Stimulated activated CD4-positive, alpha-beta T cell treated with anti-CD3 and anti-CD28 coated beads, Interleukin-1b, Interleukin-23, amount 100 ng/mL, for 4 hours (primary cell): ENCODE measurements at places on chromosomes 6 and 20.

GRCh38 chr20:50788045-50788991 lies 6.5 kb upstream of the BCAS4 start:
- DNase-seq: no peak

DNA sequence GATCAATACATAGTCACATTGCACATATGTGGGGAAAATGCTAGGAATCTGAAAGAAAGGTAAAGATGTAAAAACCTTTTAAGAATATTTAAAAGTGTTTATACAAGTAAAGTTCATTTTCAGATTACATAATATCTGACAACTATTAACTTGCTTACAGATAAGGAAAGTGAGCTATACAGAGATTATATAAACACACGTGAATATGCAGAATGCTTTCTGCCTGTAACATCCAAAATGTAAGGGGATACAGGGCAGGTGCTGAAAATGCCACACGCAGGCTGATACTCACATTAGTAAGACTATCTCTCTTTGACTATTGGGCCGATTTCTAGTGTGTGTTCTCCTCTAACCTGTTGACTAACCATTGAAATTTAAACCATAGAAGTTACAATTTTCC lies 17.9 kb upstream of the MAP7 start:
- DNase-seq: no peak

DNA sequence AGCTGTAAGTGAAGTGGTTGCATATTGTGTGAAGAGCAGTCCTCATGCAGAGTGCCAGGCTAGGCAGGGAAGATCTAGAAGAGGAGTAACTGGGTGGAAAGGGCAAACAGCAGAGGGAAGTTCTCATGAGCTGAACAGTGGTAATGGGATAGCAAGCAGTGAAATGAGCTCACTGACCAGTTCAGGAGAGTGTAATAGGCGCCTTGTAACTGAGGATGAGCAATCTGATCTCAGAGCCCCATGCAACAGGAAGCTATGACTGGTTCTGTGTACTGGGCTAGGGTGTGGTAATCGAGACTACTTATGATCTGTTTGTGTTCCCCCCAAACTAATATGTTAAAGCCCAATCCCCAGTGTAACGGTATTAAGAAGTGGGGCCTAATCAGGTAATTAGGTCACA lies 98.6 kb downstream of the RFX6 start:
- DNase-seq: no peak

- no peak for DNase-seq
Measured at GRCh38 chr6:57134954-57135353, 37.2 kb upstream of the BAG2 start.

DNA sequence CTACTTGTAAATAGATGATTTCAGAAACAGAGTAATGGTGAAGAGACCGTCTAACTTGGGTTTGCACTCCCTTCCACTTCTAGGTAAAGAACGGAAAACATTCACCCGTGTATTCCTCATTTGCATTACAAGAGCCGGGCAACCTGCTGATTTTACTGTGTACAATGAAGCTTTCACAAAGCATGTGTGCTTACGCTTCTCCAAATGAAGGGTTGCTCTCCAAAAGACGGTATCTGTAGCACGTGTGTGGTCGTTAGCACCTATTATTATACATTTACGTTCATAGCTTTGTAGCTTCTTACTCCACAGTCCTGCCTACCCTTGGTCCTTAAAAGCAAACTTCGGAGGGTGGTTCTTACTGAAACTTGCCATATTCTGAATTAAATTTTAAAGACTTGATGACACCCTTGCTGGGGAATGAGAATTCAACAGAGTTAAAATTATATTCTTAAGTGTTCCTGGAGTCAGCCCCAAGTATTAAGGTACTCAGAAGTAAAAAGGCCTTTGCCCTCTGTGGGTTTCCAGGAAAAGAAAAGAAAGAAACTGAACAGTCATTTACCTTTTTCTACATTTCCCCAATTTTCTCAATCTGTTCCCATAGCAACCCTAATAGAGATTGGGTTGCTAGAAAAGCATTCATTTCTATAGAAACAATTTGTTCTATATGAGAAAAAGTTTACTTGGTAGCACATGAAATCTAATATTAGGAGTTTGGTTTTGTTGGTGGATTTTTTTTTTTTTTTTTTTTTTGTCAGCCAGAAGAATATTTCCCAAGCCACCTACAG lies 61.9 kb upstream of the KCNG1 start:
- no peak for DNase-seq

- DNase-seq: no peak
Measured at GRCh38 chr20:56572172-56572571, 39.1 kb downstream of the FAM209B start.

DNA sequence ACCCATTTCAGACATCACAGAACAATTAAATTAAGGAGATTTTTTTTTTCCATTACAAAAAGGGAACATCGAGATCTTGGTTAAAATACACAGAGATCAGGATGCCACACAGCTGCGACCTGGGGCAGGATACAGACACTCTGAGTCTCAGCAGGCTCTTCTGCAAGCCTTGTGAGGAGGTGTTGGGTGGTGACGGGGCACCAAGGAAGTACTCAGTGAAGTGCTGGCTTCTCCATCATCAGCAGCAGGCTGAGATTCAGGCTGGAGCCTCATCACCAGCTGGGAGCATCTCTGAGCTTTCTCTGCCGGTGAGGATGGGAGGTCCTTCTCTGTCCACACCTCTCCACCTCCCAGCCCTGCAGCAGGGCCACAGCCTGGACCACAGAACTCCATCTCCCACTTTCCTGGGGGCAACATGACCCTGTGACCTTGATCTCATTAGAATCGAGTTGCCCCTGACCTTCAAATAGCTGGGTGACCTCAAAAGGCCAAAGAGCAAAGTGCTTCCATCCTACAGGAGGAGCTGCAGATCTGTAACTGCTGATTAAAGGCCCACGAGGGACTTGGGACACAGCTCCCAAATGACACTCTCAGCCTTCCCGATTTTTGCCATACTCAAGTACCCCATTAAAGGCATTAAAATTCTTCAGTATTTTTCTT lies 16.0 kb downstream of the PMEPA1 start:
- DNase-seq: no peak

GRCh38 chr6:87200469-87201175 lies 45.3 kb downstream of the ZNF292 start:
- no peak for DNase-seq

GRCh38 chr6:16670183-16670582 lies 91.1 kb downstream of the ATXN1 start:
- no peak for DNase-seq

DNA sequence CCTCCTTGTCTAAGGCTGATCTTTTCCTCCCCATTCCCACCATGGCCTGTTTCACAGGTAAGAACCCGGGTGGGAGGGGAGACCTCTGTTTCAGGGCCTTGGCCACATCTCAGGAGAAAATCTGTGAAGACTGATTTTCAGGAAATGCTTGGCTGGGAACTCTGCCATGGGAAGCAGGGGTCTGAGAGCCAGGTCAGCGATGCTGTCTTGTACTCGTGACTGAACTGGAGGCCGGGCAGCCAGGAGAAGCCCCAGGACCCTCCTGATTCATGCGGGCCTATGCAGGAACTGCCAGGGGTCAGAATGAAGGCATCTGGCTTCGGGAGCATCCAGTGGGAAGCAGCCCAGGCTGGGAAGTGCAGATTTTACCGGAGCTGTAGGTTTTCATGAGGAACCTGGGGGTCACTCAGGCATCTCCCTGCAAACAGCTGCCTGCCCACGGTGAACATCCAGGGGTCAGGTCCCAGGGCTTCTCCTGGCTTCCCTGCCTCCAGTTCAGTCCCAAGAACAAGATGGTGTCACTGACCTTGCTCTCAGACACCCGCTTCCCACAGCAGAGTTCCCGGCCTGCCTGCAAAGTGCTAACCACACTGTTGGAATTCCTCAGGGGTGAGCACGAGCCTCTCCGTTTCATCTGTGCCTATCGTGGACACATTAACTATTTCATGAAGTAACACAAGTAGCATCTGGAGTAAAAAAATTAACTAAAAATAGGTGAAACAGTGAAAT lies 90.2 kb upstream of the SULF2 start:
- no peak for DNase-seq

DNA sequence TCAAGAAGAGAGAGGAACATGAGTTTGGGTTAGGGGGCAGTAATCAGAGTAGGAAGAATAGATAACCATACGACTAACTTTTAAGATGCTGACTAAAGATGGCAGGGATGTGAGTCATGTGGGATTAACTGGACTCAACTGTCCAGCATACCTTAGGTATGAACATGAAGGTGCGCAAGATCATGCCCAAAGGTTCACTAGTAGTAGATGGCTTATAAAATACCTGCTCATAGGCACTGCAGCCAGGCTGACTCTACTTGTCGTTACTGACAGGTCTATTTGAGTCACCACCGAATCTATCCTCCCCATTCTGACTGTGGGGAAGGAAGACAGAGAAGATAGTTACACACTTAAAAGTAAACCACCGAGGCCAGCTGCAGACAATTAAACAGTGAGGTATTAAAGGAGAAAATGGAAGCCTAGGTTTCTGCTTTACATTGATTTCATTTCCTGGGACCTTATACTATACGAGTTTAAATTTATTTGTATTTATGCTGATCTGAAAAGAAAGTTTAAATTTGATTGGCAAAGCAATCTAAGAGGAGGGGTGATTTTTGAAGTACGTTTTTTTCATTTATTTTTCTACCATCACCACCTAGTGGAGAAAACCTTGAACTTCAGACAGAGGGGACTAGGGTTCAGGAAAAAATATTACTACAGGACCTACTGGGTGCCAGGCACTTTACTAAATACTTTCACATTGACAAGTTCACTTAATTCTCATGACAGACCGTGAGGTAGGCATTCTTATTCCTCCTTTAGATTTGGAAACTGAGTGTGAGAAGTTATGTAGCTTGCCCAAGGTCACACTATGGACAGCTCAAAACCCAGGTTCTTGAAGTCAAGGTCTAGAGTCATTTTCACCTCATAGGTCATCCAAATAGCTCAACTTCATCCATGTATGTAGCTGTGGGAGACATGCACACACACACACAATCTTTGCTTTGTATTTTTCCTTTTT lies 4.0 kb upstream of the WRNIP1 start:
- no peak for DNase-seq

GRCh38 chr6:16676376-16676775 lies 84.9 kb downstream of the ATXN1 start:
- DNase-seq: no peak

DNA sequence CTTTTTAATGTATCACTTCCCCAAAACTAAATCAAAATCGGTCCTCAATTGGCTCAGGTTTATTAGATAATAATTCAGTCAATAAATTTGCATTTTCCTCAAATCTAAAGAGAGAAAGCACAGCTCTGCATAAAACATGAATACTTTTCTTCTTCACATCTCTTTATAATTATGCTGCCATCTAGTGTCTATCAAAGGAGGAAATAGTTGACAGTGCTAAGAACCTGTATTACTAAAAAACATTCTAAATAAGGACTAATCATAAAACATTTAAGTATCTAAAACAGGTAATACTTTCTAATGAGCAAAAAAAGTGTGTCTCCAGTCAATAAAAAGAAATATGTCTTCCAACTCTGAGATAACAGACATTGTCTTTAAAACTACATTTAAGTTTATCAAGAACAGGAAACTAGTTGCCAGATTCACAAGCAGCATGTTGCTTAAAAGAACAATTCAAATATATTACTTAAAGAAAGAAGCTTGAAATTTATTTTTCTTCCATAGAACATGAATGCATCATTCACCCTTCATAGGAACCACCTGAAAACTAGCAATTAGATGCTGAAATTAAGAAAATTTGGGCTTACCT lies 56.5 kb upstream of the DST start:
- DNase-seq: no peak

DNA sequence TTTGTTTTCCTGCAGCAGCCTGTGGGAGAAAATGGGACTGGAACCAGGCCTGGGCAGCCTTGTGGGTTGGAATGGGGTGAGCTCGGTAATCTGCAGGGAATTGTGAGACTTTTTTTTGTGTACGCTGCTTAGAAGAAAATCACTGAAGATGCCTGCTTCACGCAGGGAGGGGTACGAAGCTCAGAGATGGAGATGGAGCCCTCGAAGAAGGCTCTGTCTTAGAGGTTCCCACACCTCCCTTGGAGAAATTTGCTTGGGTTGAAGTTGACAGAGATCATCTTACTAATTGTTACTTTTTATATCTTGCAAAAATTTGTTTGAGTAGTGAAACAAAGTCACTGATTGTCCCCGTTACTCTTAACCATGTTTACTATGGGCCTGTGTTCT lies 894 bp downstream of the PYGB start:
- no peak for DNase-seq

GRCh38 chr6:123338394-123338793 lies 298.4 kb downstream of the TRDN start:
- DNase-seq: no peak

- no peak for DNase-seq
Measured at GRCh38 chr6:1636971-1637871, 27.5 kb downstream of the FOXC1 start.

DNA sequence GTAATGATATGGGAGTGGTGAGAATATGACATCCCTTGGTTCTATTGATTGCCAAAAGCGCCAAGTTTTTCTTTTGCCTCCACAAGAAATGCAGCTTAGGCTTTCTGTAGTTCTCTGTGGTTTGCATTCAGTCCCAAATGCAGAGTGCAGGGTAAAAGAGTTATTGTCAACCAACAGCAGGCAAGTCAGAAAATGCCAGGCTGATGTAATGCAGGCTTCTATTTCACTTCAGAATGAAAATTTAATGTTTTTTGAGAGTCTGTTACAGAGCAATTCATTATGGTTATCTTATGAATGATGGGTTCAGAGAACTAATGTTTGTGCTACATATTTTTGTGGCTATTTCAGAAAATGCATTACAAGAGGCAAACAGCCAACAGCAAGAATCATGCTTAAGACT lies 293.5 kb downstream of the CENPW start:
- DNase-seq: no peak

- DNase-seq: no peak
Measured at GRCh38 chr20:18428490-18429173, 38.2 kb downstream of the DZANK1 start.

DNA sequence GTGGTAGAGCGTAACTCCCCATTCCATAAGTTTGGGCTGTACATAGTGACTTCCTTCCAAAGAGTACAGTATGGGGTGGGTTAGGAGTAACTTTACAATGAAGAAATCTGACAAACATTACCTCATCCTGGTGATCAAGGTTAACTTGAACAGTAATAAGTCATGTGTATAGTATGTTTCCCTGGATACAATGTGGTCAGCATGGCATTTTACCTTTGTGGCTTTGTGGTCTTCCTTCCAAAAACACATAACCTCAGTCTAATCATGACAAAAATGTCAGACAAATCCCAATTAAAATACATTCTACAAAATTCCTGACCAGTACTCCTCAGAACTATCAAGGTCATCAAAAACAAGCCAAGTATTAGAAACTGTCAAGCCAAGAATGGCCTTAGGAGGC lies 225.1 kb downstream of the UBE3D start:
- no peak for DNase-seq
